ENCODE measurements at places on chromosomes 1 and 21. TPM values are rescaled to one million over a fixed set of nuclear protein-coding genes. Genes with fewer than 3 reads are reported as not detected.

CYYR1 gene
- 21.6 TPM for total RNA-seq

GRCh38 chr1:33966346-33967141 is 102.7 kb downstream of the HMGB4 start:
- no peak overlapping the region for H3K4me3 ChIP-seq
- no peaks in the 10 kb centered on the region for H3K4me1 ChIP-seq
- H3K36me3 ChIP-seq, result no peaks in the 10 kb centered on the region
- no peak overlapping the region for H3K27ac ChIP-seq
- H3K27me3 ChIP-seq, result peaks cover under 1% of the 10 kb centered on the region

DNA sequence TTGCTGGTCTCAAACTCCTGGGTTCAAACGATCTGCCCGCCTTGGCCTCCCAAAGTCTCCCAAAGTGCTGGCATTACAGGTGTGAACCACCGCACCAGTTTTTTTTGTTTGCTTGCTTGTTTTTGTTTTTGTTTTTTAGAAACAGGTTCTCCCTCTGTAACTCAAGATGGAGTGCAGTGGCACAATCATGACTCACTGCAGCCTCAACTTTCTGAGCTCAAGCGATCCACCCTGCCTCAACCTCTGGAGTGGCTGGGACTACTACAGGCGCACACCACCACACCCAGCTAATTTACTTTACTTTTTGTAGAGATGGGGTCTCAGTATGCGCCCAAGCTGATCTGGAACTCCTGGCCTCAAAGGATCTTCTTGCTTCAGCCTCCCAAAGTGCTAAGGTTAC is 47.3 kb upstream of the USP1 start:
- no peak for DNase-seq
- H3K36me3 ChIP-seq, result no peaks in the 10 kb centered on the region
- H3K27ac ChIP-seq, result no peak overlapping the region
- H3K4me1 ChIP-seq, result peaks cover 16% of the 10 kb centered on the region

LCA5L gene
- 4.4 TPM for total RNA-seq

- H3K27ac ChIP-seq, result no peak overlapping the region
- peaks cover 3% of the 10 kb centered on the region for H3K4me1 ChIP-seq
- H3K4me3 ChIP-seq, result no peak overlapping the region
Measured at GRCh38 chr21:44838039-44838895, 20.4 kb upstream of the SUMO3 start.

DNA sequence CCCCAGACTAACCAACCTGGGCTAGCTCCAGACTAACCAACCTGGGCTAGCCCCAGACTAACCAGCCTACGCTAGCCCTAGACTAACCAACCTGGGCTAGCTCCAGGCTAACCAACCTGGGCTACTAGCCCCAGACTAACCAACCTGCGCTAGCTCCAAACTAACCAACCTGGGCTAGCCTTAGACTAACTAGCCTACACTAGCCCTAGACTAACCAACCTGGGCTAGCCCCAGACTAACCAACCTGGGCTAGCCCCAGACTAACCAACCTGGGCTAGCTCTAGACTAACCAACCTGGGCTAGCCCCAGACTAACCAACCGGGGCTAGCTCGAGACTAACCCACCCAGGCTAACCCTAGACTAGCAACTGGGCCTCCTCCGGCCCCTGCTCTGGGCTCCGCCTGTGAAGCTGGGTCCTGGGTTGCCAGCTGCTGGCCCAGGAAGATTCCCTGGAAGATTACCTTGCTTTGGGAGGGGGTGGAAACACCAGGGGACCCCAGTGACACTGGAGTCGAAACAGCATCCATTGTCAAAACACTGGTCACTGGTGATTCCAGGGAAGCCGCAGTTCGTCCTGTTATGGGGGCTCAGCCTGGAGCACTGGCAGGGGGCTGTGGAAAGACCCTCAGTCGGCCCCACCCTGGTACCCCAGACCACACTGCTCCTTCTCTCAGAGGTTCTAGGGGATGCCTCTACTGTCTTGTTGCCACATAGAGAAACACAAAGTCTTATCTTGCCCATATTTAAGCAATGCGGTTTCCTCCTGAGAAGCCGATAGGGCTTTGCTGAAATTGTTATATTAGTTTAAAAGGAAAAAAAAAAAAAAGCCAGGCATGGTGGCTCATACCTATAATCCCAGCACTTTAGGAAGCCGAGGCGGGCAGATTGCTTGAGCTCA is 1.1 kb downstream of the TFF2 start:
- no peak for DNase-seq
- H3K4me1 ChIP-seq, result no peaks in the 10 kb centered on the region
- no peaks in the 10 kb centered on the region for H3K36me3 ChIP-seq
- no peak overlapping the region for H3K4me3 ChIP-seq
- H3K27ac ChIP-seq, result no peak overlapping the region
- H3K27me3 ChIP-seq, result peaks cover 3% of the 10 kb centered on the region

DNA sequence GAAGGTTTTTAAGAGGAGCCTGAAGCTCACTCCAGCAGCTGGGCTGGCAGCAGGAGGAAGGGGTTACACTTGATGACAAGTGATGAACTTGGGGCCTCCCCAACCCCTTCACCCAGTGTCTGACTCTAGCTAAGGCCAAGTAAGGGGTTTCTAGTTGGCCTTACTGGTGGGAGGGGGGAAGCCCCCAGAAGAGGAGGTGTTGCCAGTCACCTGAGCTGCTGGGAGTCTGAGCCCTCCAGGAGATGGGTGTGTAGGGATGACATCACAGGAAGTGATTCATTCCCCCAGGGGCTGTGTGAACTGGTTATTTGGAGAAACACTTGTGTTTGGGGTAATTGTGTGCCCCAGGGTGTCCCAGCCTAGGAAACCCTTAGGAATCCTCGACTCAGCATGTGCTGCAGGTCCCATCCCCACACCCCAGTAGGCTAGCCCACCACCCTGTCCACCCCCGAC is 3.1 kb downstream of the PADI1 start:
- H3K4me3 ChIP-seq, result no peak overlapping the region
- peak; percentile 18 for DNase-seq
- H3K27me3 ChIP-seq, result no peaks in the 10 kb centered on the region

RGS7 gene
- total RNA-seq, result 0.25 TPM

GRCh38 chr1:56795870-56796269 is 23.3 kb downstream of the FYB2 start:
- no peak overlapping the region for H3K4me3 ChIP-seq
- DNase-seq, result no peak
- no peaks in the 10 kb centered on the region for H3K36me3 ChIP-seq

DNA sequence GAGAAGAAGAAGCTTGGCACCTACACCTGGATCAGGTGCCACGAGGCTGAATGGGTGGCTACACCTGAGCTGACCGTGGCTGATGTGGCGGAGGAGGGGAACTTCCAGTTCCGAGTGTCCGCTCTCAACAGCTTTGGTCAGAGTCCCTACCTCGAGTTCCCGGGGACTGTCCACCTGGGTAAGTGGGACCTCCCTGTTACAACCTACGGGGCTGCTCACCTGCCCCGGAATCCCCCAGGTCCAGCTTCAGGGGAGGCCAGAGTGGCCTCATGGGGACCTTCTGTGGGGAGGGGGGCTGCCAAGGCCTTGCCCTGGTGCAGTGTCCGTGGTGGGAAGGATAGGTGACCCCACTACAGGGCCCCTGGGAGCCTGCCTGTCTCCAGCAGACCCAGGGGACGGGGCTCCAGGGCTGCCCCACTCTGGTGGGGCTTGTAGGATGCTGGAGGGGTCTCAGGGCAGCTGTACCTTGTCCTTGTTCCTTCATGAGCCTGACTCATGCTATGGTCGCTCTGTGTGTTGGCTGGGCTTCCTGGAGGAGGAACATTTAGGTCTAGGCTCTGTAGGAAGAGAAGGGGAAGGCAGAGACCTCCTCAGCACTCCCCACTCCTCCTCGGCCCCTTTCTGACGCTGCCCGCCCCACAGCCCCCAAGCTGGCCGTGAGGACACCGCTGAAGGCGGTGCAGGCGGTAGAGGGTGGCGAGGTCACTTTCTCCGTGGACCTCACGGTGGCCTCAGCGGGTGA is 7.2 kb downstream of the OBSCN start:
- H3K36me3 ChIP-seq, result no peaks in the 10 kb centered on the region
- no peak overlapping the region for H3K27ac ChIP-seq
- no peak for DNase-seq
- H3K27me3 ChIP-seq, result no peaks in the 10 kb centered on the region

CELA2A gene
- total RNA-seq, result 1.5 TPM

- no peaks in the 10 kb centered on the region for H3K27me3 ChIP-seq
- H3K36me3 ChIP-seq, result no peaks in the 10 kb centered on the region
- no peak overlapping the region for H3K4me3 ChIP-seq
- no peak for DNase-seq
- H3K4me1 ChIP-seq, result peaks cover 4% of the 10 kb centered on the region
Measured at GRCh38 chr1:240343966-240344365, 252.3 kb downstream of the FMN2 start.

- H3K27ac ChIP-seq, result no peak overlapping the region
- H3K4me3 ChIP-seq, result no peak overlapping the region
- DNase-seq, result peak; percentile 84
Measured at GRCh38 chr1:16048573-16049189, 5.1 kb downstream of the CLCNKB start.

GRCh38 chr1:7221826-7222694 is 436.8 kb downstream of the CAMTA1 start:
- H3K4me1 ChIP-seq, result no peaks in the 10 kb centered on the region
- no peak for DNase-seq
- H3K36me3 ChIP-seq, result no peaks in the 10 kb centered on the region
- H3K4me3 ChIP-seq, result no peak overlapping the region
- no peaks in the 10 kb centered on the region for H3K27me3 ChIP-seq
- no peak overlapping the region for H3K27ac ChIP-seq

GRCh38 chr1:222974496-222974895 is 159.7 kb downstream of the DISP1 start:
- no peaks in the 10 kb centered on the region for H3K36me3 ChIP-seq
- H3K27me3 ChIP-seq, result no peaks in the 10 kb centered on the region
- no peak overlapping the region for H3K4me3 ChIP-seq
- H3K27ac ChIP-seq, result no peak overlapping the region
- no peak for DNase-seq

GRCh38 chr21:32413015-32413504 is 554 bp downstream of the EVA1C start:
- H3K27me3 ChIP-seq, result no peaks in the 10 kb centered on the region
- H3K27ac ChIP-seq, result peak overlapping the region; percentile 99
- peak overlapping the region; percentile 88 for H3K4me3 ChIP-seq
- H3K4me1 ChIP-seq, result no peaks in the 10 kb centered on the region
- DNase-seq, result peak; percentile 16
- no peaks in the 10 kb centered on the region for H3K36me3 ChIP-seq

GRCh38 chr1:26855636-26856035 is 7.3 kb upstream of the SFN start:
- H3K27me3 ChIP-seq, result no peaks in the 10 kb centered on the region
- DNase-seq, result no peak
- H3K27ac ChIP-seq, result no peak overlapping the region
- H3K4me3 ChIP-seq, result no peak overlapping the region
- peaks cover 24% of the 10 kb centered on the region for H3K36me3 ChIP-seq

GRCh38 chr1:237851210-237851845 is 39.4 kb downstream of the ZP4 start:
- H3K27me3 ChIP-seq, result no peaks in the 10 kb centered on the region
- no peak overlapping the region for H3K27ac ChIP-seq
- no peaks in the 10 kb centered on the region for H3K4me1 ChIP-seq

- no peaks in the 10 kb centered on the region for H3K36me3 ChIP-seq
- no peak for DNase-seq
- peaks cover 32% of the 10 kb centered on the region for H3K27me3 ChIP-seq
- peaks cover 37% of the 10 kb centered on the region for H3K4me1 ChIP-seq
- H3K27ac ChIP-seq, result peak overlapping the region; percentile 15
Measured at GRCh38 chr1:3078871-3079270, 9.9 kb downstream of the PRDM16 start.

GRCh38 chr1:9376886-9377333 is 84.2 kb downstream of the SPSB1 start:
- H3K4me1 ChIP-seq, result peaks cover 6% of the 10 kb centered on the region
- H3K36me3 ChIP-seq, result no peaks in the 10 kb centered on the region
- no peak overlapping the region for H3K27ac ChIP-seq
- no peak for DNase-seq

DNA sequence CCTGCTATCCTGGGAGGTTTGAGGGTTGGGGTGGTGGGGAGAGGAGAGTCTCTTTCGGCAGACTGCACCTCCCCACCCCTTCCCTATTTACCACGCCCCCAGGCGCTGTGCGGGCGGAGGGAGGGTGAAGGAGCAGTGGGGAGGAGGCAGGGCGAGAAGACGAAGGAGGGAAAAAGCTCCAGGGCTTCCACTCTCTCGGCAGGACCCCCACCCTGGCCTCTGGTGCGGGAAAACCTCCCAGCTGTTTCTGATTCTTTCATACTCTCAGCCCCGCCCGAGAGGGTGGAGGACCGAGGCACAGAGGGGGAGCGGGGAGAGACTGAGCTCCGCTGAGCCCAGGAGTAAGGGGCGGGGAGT is 866 bp upstream of the WNT2B start:
- H3K36me3 ChIP-seq, result no peaks in the 10 kb centered on the region
- peaks cover 23% of the 10 kb centered on the region for H3K27me3 ChIP-seq
- DNase-seq, result peak; percentile 57
- H3K4me3 ChIP-seq, result no peak overlapping the region
- H3K27ac ChIP-seq, result no peak overlapping the region
- H3K4me1 ChIP-seq, result peaks cover 27% of the 10 kb centered on the region

DNA sequence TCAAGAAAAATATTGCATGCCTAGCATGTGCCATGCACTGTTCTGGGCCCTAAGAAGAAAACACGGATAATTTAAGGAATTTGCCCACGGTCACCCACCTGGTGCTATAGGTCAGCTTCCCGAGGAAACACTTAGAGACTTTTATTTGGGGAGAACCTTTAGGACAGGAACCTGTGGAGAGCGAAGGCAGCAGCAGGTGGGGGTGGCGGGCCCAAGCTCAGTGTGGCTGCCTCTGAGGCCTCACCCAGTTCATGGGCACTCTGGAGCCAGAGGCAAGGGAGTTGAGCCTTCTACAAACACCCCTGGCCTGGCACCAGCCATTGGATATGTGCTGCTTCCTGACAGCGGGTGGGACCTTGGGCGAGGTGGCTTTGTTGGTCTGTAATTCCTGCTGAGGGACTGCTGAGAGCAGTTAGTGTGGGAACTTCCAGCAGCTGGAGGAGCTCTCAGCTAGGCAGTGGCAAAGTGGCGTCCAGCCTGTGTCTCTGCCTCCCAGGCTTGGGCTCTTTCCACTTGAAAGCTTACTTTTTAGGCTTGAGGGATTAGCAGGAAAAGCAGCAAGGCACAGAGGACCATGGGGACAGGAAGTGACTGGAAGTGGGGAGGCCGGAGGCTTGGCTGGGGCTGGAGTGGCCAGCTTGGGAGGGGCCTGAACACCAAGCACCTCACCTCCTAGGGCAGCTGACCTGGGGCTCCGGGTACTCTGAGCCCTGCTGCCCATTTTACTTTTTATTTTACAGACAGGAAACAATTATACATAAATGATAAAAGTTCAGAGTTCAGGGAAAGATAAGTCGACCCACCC is 19.1 kb downstream of the MRPL37 start:
- H3K4me1 ChIP-seq, result peaks cover 8% of the 10 kb centered on the region
- peak overlapping the region; percentile 40 for H3K27ac ChIP-seq
- no peaks in the 10 kb centered on the region for H3K27me3 ChIP-seq

GRCh38 chr21:14383596-14384180 is 742 bp upstream of the HSPA13 start:
- no peaks in the 10 kb centered on the region for H3K36me3 ChIP-seq
- H3K27me3 ChIP-seq, result no peaks in the 10 kb centered on the region
- peak overlapping the region; percentile 56 for H3K4me3 ChIP-seq
- DNase-seq, result no peak
- H3K4me1 ChIP-seq, result no peaks in the 10 kb centered on the region

PRR9 gene
- not detected for total RNA-seq
